ENCODE measurements at places on chromosomes 5 and 9. TPM values are rescaled to one million over a fixed set of nuclear protein-coding genes. Genes with fewer than 3 reads are reported as not detected.
A peak's percentile ranks its signal among the peaks of the same experiment; 100 is the strongest.

- DNase-seq = no peak
These were observed 598.3 kb upstream of the FAM174A start for GRCh38 chr5:99936911-99937310.

DNA sequence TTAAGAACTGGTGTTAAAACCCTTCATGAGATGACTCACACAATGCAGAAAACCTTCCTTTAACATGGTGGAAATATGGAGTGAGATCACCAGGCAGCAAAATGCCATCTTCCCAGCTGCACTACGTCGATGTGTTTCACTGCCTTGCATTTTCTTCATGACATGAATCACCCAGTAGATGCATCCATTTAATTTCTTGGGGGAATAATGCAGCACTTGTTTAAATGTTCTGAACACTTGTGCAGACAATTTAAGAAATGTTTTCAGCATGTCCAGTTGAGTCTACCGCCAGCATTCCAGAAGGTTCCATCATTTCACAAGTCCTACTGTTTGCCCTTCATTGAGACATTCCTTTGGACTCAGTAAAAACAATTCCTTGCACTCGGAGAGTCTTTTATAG is 81.6 kb downstream of the ADAMTS16 start:
- peak; percentile 7 for DNase-seq

DNA sequence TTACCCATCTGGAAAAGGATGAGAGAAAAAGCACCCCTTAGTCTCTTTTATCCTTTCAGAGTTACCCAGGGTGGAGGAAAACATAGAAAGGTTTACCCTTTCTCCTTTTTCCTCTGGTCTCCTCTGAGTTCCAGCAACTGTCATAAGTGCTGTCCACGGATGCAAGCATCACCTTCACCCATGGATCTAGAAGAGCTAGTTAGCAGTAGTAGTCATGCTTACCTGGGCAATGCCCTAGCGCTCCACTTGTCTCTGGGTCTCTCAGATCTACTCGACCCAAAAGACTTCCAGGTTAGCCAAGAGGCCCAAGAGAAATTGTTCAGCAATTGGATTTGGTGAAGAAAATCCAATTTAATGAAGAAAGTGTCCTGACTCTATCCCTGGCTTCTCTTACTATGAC is 656.2 kb upstream of the PTPRD start:
- DNase-seq = no peak

DNA sequence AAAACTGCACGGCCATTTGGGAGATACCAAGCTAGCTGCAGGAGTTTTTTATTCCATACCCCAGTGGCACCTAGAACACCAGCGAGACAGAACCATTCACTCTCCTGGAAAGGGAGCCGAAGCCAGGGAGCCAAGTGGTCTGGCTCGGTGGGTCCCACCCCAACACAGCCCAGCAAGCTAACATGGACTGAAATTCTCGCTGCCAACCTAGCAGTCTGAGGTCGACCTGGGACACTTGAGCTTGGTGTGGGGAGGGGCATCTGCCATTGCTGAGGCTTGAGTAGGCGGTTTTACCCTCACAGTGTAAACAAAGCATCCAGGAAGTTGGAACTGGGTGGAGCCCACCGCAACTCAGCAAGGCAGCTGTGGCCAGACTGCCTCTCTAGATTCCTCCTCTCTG is 108.9 kb upstream of the CHD1 start:
- DNase-seq = no peak

- no peak for DNase-seq
These were observed 1.1 kb upstream of the OBP2B start for GRCh38 chr9:133210202-133210532.

DNA sequence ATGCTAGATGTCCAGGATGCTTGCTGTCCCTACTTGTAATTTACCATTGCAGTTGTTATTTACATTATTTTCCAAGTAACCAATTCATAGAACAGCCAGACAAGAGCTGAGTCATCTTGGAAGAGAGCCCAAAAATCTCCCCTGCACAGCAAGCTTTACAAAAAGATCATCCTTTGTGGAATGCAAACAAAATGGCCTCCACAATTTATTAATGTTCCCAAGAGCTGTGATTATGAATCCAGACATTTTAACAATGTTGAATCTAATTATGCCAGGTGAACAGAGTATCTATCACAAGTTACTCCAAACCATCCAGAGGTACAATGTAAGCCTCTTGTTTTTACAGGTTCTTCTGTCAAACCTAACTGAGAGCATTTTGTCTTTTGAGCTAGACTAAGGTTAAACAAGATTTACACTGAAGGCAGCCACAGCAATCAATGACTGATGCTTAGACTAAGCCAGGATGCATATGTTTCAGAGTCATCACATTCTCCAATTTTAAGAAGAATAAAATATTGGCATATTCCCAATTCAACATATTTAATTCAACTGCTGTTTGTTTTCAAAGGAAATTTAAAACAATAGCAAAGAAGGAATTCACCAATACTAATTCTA is 95.3 kb upstream of the SLC12A2 start:
- peak; percentile 72 for DNase-seq

DNA sequence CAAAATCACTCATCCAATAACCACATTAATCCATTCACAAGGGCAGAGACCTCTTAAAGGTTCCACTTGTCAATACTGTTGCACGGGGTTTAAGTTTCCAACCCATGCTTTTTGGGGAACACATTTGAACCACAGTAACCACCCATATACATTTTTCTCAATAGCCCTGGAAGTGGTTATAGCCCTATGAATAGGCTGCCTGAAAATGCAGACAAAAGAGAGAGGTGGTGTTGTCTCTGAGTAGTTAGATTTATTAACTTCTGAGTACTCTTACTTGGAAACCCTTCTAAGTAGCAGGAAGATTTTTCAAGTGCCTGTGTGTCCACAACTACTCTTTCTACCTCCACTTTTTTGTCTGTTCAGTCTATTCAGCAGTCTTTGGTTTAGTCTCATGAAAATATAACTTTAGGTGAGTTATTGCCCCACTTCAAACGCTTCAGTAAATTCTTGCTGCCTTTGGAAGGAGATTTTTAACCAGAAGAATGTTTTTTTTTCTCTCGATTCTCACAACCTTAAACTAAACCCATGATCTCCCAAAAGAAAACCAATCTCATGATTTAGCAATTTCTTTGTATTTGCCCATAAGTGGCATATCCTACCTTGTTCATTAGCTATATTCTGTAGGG is 42.6 kb downstream of the ARHGEF28 start:
- DNase-seq = no peak

- peak; percentile 53 for DNase-seq
These were observed 18.5 kb downstream of the ATOX1 start for GRCh38 chr5:151739939-151740335.

DNA sequence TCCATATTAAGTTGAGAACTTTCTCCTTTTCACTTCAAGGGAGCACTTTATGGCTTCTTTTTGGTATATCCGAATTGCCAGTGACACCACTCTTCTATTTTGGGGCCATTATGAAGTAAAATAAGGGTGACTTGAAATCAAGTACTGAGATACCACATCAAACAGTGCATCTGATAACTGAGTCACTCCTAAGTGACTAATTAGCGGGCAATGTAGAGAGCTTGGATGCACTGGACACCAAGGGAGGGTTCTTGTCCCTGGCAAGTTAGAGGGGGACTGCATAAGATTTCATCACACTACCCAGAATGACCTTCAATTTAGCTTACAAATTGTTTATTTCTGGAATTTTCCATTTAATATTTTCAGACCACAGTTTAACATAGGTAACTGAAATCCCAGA is 813.9 kb upstream of the CDH10 start:
- no peak for DNase-seq

DNA sequence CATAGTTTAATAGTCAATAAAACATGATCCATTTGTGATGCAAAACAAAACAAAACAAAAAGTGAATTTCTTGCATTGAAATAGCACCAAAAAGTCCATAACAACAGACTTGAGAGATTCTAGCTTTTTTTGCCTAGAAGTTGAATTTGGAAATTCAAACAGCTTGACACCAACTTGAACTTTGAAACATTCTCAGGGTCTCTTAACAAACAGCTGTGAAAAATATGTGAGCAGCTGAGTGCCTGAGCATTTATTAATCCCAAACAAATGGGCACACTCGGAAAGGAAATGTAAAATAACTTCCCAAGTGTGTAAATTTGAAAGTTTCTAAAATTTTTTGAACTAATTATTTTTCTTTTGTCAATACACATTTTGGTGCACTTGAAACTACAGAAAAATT is 56.0 kb upstream of the HMHB1 start:
- no peak for DNase-seq

- no peak for DNase-seq
These were observed 138.5 kb upstream of the EGFLAM start for GRCh38 chr5:38119836-38120235.

GRCh38 chr5:54993318-54993717 is 7.9 kb upstream of the ESM1 start:
- DNase-seq = no peak

GRCh38 chr9:20865347-20865746 is 166.1 kb downstream of the HACD4 start:
- DNase-seq = no peak

DNA sequence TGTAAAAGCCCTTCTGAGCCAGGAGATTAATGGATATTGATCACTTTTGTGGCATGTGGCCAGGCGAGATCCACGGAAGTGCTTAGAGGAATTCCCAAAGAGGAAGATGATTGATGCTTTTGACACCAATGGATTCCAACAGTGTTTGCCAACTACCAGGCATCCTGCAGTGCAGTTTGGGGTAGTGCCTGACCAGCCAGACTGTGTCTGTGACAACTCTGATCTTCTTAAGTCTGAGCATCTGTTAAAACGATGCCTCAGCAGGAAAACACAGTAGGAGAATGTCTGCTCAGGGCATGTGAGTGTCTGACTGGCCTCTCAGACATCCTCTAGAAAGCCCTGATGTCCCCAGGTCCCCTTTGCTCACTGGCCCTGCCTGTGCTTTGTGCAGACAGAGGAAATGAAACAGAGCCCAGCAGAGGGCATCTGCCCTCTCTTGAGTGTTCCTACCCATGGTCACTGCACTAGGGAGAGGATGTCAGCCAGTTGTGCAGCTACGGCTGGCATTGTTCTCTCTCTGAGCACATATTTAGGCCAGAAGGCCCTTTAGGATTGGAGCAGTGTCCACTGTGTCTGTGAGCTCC is 57.0 kb downstream of the TRPC7 start:
- DNase-seq = no peak

DNA sequence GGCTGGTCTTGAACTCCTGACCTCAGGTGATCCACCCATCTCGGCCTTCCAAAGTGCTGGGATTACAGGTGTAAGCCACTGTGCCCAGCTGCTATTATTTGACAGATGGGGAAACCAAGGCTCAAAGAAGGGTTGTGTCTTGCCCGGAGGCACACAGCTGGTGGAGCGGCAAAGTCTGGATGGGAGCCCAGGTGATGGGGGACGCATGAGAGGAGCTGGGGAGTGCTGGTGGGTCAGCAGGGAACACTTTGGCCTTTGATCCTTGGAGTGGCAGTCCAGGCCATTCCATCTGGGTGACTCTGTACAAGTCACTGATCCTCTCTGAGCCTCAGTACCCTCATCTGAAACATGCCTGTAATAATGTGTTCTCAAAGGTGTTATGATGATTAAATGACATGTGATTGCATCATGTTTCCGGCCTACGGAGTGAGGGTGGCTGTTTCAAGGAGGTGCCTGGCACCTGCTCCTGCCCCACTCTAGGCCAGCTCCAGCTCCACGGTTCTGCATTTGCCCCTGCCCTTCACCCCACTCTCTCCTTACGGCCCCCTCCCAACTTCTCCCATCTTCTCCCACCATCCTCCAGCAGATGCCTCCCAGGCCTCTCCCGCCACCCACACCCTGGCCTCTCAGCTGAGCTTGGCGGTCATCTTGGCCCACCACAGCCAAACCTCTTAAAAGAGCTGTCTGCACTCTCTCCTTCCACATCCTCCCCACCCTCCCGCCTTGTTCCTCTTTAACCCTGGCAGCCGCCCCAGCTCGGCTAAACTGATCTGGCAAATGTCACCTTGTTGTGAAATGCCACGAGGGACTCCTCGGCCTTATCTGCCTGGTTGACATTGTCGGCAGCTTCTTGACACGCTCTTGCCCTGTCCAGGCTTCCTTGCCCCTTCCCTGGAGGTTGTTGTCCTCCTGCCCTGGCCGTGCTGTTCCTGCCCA is 5.5 kb upstream of the DBN1 start:
- no peak for DNase-seq

DNA sequence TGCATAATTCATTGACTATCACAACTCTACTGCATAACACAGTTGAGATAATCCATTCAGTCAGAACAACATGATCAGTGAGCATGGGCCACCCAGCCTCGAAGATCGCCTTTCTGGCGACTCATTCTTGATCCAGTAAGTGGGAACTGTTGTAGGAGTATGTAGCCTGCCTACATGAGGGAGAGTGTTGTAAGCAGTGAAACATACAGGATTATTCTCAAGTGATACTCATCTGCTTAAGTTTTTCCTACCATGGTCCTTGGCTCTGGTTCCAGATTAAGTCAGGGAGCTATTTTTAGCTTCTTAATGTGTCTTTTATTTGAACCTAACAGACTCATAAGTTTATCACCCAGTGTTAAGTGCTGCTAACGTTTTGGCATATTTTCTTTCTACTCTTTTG is 44.0 kb downstream of the TNPO1 start:
- DNase-seq = peak; percentile 29

- DNase-seq = no peak
These were observed 11.6 kb upstream of the CRB2 start for GRCh38 chr9:123344192-123344949.

The LTC4S gene
- 0.58 TPM for total RNA-seq

The CACNA1B gene
- total RNA-seq = 0.34 TPM

The HTR4 gene
- total RNA-seq = not detected

The RPP25L gene
- 19.7 TPM for total RNA-seq

The RUSC2 gene
- 22.2 TPM for total RNA-seq

The MOB3B gene
- 0.19 TPM for total RNA-seq

The CCDC192 gene
- total RNA-seq = not detected

The MLANA gene
- not detected for total RNA-seq

The SCGB3A2 gene
- not detected for total RNA-seq

The RNF183 gene
- total RNA-seq = not detected

The IFNE gene
- not detected for total RNA-seq

The NFIB gene
- 41.2 TPM for total RNA-seq

The CBY3 gene
- not detected for total RNA-seq

Data from A673 (cell line).